ENCODE measurements at places on chromosomes 3 and 15. TPM values are rescaled to one million over a fixed set of nuclear protein-coding genes. Genes with fewer than 3 reads are reported as not detected.

Gene EPHB1
- 1.4 TPM for total RNA-seq

DNA sequence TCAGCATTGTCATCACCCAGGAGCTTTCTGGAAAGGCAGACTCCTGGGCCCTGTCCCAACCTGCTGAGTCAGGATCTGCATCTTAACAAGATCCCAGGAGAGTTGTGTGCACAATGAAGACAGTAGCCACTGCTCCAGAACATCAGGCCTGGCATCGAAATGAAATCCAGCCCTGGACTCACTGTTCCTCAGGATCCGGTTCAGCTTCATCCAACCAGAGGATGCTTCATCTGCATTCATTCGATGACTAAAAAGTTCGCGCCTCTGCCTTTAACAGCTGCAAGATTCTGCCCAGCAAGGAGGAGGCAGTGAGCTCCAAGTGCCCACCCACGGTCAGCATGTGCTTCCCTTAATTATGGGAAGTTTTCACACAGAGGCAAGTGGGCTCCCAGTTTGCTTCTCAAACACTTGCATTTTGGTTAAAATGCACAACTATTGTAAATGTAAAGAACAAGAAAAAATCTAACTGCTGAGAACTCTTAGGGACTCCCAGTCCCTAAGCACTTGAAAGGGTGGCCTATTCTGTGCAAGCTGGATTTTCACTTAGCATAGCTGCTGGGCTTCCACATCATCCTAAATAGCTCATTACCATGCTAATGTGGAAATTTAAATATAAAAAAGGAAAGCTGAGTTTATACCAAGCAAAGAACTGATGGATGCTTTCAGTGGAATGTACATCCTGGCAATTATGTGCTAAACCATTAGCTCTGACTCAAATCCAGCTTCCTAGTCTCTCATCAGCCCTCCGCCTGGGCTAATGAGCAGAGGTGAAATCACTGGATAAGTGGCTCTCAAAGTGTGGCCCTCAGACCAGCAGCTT is 25.5 kb upstream of the ESYT3 start:
- no peak for DNase-seq

Gene SSUH2
- total RNA-seq = 1.0 TPM

Gene TICRR
- total RNA-seq = 0.16 TPM

DNA sequence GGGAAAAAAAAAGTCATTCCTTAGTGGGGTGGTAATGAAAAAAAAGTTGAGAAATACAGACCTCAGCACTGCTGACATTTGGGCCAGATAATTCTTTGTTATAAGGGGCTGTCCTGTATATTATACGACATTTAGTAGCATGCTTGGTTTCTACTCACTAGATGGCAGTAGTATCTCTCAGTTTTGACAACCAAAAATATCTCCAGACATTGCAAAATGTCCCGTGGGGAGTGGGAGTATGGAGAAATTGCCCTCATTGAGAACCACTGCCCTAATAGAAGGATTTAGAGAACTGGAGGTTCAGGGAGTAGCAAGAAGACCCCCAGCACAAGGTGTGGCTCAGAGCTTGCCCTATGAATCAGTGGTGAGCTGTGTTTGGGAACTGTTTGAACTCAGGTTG is 28.6 kb upstream of the TEX264 start:
- DNase-seq = no peak

Measured in Right ventricle myocardium inferior (tissue), 1 donor.